Fibroblast of skin of left quadriceps (primary cell): ENCODE measurements at places on chromosomes 5 and 9.

GRCh38 chr9:135442075-135442474 lies 37.5 kb upstream of the PPP1R26 start:
- no peak for DNase-seq

DNA sequence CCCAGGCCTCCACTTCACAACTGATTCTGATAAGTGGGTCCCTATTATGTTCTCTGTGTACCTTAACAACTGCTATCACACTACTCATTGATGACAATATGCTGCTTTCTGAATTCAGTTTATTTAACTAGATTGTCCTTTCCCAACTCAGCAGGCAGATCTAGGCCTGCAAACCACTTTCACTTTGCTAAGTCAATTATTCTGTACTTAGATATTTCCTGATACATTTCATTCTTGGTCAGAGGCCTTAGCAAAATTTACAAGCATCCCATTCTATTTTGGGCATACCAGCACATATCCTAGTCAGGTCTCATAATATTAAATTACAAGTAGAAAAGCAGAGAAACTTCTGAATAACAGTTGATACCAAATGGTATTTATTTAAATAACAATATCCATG lies 235.7 kb upstream of the HAPLN1 start:
- DNase-seq = no peak

DNA sequence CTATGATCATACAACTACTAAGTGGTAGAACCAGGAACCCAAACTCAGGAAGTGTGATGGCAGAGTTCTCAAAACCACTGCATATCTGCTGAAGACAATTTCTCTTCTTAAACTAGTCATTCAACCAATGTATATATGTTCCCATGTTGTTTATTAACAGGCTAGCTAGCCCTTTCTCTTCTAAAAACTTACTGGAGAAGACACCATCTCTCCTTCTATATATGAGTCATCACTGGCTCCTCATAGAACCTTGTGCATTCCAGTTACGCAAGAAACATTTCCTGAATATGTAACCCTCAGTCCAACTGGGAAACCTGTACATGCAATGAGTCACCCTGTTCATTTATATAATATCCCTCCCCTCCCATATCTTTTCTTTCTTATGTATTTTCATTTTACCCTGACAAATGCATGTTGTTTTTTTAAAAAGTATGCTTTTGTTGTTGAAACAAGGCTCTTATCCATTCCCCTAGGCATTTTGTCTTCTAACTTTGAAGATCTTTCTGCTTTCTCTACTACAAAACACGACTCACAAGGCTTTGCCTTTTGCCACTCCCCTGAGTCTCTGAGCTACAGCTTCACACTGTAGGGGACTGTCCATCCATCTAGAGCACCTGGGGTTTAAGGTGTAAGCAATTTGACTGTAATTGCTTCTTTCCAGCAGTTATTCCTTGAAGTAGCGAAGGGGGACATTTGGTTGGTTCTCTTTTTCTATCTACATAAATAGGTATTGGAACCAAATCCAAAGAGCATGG lies 119.5 kb downstream of the ANXA1 start:
- peak; percentile 72 for DNase-seq

DNA sequence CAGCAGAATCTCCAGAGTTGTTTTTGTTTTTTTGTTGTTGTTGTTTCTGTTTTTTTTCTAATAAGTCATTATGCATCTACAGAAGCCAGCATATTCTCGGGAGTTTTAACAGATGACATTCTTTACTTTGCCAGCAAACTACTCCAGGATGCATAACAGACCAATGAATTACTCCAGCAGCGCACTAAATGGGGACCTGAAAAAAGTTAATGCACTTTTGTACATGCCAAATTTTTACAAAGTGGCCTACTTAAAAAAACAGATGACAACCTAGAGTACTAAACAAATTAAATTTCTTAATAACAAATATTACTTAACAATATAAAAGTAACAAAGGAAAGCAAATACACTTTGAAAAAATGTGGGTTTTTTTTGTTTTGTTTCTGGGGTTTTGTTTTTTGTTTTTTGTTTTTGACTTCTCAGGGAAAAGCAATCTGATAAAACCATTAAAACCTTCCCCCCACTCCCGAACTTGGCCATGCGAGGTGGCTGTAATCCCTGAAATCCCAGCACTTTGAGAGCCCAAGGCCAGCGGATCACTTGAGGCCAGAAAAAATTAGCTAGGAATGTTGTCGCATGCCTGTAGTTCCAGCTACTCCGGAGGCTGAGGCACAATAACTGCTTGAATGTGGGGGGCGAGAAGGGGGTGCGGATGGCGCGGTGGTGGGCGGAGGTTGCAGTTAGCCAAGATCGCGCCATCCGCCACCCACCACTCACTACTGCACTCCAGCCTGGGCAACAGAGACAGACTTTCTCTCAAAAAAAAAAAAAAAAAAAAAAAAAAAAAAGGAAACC lies 352.4 kb downstream of the CETN3 start:
- peak; percentile 16 for DNase-seq

DNA sequence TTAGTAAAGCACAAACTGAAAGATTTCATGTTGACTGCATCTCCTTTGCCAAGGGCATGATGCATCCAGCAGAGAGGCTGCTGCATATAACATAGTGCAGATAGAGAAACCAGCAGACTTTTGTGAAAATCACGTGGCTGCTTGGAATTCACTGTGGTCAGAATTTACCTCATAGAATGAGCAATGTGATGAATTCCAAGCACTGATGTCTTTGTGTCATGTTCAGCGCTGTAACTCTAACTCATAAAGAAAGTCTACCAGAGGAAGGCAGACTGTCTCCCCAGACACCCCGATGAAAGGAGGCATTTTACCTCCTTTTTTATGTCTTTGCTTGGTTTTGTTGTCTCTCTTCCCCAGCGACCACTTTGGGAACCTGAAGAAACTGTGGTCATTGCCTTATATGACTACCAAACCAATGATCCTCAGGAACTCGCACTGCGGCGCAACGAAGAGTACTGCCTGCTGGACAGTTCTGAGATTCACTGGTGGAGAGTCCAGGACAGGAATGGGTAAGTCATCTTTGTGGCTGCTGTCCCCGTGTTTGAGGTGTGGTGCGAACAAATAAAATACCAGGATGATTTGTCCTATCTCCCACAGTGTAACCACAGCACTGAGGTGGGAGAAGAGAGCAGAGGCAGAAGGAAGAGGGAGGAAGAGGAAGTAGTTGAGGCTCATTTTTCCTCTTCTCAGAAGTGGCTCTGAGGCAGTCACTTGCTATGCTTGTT lies 42.0 kb downstream of the ITK start:
- peak; percentile 78 for DNase-seq

GRCh38 chr9:135513351-135513846 lies 7.8 kb upstream of the LCN1 start:
- DNase-seq = no peak

GRCh38 chr9:127650518-127650917 lies 38.4 kb downstream of the STXBP1 start:
- no peak for DNase-seq

- DNase-seq = no peak
Observed at GRCh38 chr5:169950333-169950732, 30.0 kb downstream of the INSYN2B start.

GRCh38 chr5:78526049-78526525 lies 122.5 kb downstream of the LHFPL2 start:
- DNase-seq = no peak

- DNase-seq = no peak
Observed at GRCh38 chr9:89933578-89933977, 328.8 kb downstream of the GADD45G start.

DNA sequence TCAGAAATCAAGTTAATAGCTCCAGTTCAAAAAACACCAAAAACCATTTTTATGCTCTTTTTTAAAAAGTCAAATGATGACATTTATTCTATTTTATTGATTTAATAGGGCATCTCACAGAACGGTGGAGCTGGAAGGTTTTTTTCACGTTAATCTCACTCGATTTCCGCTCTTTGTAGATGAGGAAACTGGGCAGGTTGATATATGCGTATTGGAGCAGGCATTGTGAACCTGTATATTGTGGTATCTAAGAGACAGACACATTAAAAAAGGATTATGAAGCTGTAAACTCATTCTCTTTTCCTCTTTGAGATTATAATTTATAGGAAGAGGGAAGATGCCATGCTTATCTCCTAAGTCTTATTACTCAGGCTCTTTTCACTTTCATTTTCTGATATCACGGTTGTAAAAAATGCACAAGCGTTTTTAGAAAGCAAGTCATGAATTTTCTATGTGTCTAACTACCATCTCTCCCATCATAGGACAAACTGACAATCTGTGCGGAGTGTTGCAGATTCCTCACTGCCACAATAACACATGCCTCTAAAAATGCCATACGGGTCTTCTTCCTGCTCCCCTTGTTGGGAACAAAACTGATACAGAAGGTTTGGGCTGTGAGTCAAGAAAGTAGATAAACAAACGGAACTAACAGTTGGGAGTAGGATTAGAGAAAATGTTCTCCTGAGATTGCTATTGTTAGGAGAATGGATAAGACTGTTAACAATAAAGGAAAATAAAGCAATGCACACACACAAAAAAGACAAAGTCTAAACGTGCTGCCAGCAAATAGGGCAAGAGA lies 1997.7 kb downstream of the MAT2B start:
- no peak for DNase-seq

DNA sequence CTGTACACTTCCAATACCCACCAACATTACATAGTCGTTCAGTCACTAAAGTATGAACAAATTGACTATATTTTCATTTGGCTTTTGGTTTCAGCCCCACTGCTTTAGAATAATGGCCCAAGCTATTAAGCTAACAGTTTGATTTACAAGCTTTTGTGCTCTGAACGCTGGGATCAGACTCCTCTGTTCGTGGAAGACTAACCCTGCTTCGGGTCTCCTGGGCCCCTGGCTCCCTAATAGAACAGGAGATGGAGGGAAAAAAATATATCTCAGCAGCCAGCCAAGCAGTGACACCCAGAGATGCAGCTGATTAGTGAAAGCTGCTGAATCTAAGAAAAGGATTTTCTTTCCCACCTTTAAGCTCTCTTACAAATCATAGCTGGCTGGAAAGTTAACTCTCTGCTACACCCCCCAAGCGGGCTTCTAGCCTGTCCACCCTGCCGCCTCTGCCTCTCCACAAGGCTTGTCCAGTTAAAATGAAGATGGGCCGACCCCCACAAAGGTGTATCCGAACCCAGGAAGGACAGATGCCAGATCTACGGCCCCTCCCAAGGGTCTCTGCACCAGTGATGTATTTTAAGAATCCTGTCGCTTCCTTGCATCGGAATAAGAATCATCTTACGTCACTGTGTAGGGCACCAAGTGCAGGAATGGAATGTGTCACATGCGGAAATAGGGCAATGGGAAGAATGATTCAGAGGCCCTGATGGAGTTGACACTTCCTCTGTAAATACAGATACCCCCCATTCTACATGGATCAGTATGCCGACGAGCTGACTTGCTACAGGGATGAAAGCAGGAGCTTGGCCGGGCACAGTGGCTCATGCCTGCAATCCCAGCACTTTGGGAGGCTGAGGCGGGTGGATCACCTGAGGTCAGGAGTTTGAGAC lies 33.4 kb upstream of the BARHL1 start:
- no peak for DNase-seq

DNA sequence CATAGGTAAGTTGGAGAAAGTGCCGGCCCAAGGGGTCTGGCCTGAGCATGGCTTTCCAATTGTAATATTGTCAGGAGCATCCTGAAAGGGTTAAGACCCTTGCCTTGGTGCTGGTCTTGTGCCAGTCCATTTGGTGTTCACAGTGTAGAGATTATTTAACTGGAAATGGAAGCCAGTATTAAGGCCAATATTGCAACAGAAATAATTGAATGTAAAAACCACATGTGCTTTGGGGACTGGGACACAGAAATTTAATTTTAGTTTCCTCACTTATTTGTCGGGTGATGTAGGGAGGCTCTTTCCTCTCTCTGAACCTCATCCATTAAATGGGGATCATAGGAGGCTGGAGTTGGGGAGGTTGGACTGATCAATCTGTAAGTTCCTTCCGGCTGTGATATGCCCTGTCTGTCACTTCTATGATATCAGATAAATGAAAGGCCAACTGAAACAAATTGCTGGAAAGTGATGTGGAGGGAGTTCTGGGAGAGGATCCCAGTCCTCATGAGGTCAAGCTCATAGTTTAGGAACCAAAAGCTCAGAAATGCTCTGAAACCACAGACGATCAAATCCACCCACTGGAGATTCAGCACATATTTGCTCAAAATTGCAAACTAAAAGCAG lies 54.8 kb upstream of the COL15A1 start:
- DNase-seq = no peak

GRCh38 chr9:8234316-8234715 lies 434.7 kb upstream of the DMAC1 start:
- no peak for DNase-seq

DNA sequence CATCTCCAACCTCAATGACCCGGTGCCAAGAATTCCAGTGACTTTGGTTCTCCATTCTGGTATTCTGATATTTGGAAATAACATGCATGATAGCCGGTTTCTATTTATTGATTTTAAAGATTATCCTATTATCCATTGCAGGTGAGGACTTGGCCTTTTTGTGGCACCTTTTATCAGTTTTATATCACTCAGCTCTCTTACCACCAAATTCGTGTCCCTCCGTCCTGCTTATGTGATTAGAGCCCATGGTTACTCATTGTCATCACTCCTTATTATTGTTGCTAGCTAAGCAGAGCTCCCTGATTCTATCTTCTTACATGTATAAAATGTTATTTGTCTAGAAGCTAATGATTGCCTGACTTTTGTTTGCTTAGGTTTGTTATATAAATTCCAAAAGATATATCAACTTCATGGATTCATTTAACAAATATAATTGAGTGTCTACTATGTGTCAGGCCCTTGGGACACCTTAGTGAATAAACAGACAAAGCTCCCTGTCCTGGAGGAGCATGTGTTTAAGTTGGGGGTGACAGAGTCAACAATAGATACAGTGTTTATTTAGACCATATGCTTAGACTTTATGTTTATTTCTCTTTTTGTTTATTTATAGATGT lies 138.2 kb downstream of the ADAMTS16 start:
- DNase-seq = no peak

DNA sequence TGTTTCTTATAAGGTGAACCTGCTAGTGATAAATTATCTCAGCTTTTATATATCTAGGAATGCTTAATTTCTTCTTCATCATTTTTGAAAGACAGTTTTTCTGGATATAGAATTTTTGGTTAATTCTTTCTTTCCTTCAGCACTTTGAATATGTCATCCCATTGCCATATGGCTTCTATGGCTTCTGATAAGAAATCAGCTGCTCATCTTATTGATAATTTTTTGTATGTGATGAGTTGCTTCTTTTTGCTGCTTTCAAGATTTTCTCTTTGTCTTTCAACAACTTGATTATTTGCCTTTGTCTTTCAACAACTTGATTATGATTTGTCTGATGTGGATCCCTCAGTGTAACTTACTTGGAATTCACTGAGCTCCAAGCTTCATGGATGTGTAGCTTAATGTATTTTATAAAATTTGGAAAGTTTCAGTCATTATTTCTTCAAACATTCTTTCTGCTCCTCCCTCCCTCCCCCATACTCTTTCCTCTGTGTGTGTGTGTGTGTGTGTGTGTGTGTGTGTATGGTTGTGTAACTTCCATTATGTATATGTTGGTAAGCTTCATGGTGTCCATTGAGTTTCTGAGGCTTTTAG lies 243.9 kb downstream of the TLE1 start:
- DNase-seq = no peak
